ENCODE measurements at places on chromosomes 1 and 21. TPM values are rescaled to one million over a fixed set of nuclear protein-coding genes. Genes with fewer than 3 reads are reported as not detected.

The TMEM50A gene
- 89.7 TPM for total RNA-seq

The CELA2B gene
- total RNA-seq, result not detected

The TAS1R1 gene
- not detected for total RNA-seq

The OR2T2 gene
- not detected for total RNA-seq

The HUNK gene
- total RNA-seq, result not detected

The HES3 gene
- not detected for total RNA-seq

The WNT2B gene
- total RNA-seq, result 3.0 TPM

The SLFNL1 gene
- total RNA-seq, result 0.89 TPM

The CYP4X1 gene
- total RNA-seq, result not detected

Measured in smooth muscle cell of the umbilical artery (primary cell).